ENCODE measurements at places on chromosomes 1 and 21.

DNA sequence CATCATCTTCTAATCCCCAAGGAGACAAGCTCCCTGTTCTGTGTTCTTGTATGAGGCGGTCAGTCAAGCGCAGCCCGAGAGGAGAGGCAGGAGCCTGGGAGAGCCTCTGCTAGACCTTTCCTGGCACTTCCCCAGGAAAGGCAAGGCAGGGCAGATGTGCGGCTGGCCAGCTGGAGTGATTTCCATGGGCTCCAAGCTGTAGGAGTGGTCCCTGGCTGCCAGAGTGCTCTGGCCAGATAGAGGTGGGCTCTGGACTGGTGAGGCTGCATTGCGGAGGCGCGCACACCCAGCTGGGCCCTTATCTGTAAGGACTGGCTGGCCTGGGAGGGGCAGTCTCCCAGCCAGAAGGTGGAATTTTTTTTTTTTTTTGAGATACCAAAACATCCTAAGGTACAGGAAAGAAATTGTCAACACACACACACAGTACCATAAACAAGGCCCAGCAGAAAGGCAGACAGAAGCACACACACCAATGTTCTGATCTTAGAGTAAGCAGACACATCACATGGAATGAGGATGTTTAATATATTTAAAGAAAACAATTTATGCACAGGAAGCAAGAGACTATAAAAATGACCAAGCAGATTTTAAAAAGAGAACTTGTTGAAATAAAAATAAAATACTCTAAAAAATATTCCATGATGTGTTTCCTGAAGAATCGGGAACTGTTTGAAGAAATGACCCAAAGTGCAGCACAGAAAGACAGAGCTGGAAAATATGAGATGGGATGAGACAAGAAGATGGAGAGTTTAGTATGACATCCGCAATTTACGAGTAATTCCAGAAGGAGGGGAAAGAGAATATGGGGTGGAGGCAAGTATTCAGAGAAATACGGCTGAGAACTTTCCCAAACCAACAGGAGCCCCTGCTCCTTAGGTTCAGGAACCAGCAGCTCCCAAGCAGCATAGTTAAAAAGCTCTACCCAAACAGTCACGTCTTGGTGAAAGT, 13.4 kb downstream of the IBA57 start:
- no peak for DNase-seq

- DNase-seq: no peak
These were observed 153.4 kb downstream of the DHRS3 start for GRCh38 chr1:12464598-12465056.

- DNase-seq: no peak
These were observed 168.0 kb upstream of the NR5A2 start for GRCh38 chr1:199859491-199859933.

DNA sequence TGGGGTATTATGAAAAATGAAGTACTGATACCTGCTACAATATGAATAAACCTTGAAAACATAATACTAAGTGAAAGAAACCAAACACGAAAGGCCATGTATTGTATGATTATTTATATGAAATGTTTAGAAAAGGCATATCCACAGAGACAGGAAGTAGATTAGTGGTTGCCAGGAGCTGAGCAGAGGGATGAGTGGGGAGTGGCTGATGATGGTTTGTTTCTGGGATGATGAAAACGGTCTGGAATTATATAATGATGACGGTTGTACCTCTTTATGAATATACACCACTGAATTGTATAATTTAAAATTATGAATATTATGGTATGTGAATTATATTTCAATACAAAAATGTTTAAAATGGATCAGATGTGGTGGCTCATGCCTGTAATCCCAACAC, 63.8 kb upstream of the MPC2 start:
- DNase-seq: no peak

- DNase-seq: no peak
These were observed at the start of gene LAMC2 for GRCh38 chr1:183185941-183186490. TSS of gene LAMC2 (plus strand) at chr1:183186264. CDS start at chr1:183186353, 89 bp downstream.

- DNase-seq: no peak
These were observed 34.6 kb downstream of the TGFBR3 start for GRCh38 chr1:91851130-91852010.

GRCh38 chr1:27142464-27142863, 12.5 kb downstream of the SLC9A1 start:
- no peak for DNase-seq

DNA sequence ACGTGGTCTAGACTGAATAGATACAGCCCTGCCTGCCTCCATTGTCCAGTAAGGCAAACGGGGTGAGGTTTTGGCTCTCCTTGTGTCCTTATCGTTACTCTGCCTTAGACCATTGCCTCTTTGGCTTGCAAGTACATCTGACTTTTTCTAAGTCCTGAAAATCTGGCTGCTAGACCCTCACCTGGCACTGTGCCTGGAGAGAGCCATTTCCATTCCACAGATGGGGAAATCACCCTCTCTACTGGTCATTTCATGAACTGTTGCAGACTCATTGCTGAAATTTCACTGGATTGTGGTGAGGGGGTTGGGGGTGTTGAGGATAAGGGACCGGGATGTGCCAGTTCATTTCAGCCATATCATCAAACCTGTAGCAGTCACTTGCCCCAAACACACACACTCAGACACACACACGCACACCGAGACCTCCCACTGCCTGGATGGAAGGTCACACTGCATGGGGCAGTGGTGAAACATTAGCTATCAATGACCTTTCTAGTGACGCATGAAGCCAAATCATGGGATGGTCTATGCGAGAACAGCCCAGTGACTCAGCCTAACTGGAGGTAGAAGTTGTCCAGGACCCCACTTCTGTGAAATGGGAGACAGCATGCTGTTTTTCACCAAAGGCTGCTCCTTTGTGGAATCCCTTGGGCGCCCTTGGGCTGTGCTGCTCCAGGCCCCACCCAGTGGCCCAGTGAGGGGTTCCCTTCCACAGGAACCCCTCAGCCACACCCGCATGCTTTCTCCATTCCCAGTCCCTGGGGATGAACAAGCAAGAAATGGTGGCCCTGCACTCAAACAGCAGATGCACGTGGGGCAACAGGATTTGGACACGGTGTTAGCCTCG, 34.9 kb upstream of the VASH2 start:
- no peak for DNase-seq

DNA sequence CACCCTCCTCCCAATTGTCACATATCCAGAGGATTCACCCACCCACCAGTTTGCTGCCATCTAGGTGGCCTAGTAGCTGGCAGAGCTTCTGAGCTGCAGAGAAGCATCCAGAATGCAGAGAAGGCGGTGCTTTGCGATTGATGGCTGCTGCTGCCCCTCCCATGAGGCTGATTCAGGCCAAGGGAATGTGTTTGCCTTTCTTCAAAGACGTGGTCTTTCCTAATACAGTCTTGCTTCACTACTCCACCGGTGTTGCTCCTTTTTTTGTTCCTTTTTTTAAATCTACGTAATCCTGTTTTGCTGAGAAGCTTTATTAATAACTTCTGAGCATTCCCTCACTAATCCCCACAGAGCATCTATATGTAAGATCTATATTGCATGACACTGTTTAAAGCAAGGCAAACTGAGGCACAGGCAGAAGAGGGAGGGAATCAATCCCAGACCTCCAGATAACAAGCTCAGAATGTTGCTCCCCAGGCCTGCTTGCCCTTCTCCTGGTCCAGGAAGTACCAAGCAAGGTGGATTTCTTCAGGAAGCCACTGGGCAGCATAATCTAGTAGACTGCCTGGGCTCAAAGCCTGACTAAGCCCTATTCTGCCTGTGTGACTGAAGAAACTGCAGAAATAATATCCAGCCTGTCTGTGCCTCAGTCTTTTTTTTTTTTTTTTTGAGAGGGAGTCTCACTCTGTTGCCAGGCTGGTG, 275.5 kb upstream of the FMN2 start:
- DNase-seq: no peak

GRCh38 chr1:31763671-31764311, 349 bp downstream of the ADGRB2 start:
- no peak for DNase-seq

- DNase-seq: no peak
These were observed 148.5 kb downstream of the POU2F1 start for GRCh38 chr1:167369175-167369574.

DNA sequence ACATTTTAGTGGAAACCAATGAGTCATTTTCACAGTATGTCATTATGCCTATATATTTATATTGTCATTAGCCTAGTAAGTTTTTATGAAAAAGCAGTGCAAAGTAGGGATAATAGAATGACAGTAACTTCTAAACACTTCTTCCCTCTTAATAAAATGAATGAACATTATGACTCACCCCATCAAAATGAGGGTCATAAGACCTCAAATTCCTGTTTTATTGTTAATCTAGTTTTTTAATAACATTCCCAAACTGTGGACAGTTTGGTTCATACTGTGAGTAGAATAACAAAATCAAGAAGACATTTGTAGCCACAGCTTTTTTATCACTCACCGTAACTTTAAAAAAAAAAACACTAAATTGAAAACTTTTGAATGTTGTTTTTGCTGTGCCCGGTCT, 160.5 kb downstream of the LRRC40 start:
- DNase-seq: no peak

DNA sequence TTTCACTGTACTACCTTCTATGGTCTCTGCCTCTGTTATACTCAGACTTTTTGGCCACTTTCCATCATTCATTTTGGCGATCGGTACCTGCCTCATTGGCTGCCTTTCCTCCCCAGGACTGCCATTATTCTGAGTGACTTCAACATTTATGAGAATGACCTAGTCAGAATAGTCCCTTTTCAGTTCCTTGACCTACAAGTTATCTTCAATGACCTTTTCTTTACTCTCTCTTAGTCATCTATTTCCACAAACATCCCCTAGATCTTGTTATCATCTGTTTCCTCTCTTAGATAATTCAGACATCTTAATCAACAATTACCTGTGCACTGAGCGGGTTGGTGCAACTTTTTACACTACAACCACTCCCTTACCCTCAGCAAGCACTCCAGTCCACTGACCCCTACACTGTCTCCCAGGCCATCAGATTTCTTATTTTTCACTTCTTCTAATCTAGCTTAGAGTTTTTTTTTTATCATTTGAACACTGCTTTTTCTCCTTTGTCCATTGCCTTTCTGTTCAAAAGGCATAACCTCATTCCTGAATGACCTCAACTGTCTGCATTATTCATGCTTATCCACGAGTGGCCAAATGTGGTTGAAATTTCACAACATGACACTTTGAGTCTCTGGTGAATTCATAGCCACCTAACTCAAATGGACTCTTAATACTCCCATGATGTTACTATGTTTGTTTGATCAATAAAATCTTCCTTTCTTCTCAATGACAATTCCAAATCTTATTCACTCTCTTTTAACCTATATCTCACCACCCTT, 112.7 kb downstream of the HMCN1 start:
- DNase-seq: no peak

GRCh38 chr1:201184307-201185122, 6.1 kb upstream of the IGFN1 start:
- DNase-seq: no peak
